T-helper 22 cell (primary cell): ENCODE measurements at places on chromosomes 11 and 22.

DNA sequence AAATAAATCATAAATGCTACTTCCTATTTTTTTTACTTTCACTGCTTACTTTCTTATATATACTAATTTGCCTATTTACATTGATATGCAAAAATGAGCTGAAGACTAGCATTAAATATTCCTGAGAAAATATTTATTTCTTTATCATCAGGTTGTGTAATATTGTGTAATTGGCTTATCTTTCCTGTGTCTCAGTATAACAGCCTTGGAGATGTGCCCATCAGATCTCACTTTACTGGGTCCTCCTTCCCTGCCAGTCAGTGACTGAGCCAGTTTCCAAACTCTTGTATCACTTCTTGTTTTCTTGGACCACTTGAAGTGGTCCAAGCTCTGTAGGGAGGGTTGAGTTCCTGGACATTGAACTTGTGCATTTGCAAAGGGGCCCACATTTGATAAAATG, 900.0 kb downstream of the LUZP2 start:
- no peak for DNase-seq

- DNase-seq: peak; percentile 60
Measured at GRCh38 chr11:61815790-61816735, 740 bp downstream of the FADS1 start.

DNA sequence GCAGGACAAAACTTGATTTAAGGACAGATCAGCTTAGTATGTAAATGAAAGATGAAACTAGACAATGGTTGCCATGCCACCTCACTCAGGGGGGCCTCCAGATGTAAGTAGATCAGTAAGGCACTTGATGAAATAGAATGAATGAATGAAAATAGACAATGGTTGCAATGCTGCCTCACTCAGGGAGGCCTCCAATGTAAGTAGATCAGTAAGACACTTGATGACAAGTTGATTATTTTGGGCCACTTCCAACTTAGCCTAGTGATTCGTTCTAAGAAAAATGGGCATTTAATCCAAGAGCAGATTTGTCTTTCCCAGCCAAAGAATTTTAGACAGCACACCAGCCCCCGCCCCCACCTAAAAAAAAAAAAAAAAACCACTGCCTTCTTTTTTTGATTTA, 19.2 kb upstream of the SLC5A12 start:
- no peak for DNase-seq

- no peak for DNase-seq
Measured at GRCh38 chr11:35305670-35306382, 113.5 kb downstream of the SLC1A2 start.

DNA sequence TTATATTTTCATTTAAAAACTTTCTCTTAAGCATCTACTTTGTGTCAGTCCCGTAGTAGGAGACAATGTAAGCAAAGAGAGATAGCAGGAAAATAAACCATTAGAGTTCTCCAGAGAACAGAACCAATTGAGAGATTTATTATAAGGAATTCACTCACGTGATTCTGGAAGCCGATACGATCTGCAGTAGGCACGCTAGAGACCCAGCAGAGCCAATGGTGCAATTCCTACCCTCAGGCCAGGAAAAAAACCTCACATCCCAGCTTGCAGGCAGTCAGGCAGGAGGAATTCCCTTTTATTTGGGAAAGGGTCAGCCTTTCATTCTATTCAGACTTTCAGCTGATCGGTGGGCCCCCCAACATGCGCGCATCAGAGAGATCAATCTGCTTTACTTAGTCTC, 7.3 kb upstream of the PLEKHA7 start:
- DNase-seq: no peak

DNA sequence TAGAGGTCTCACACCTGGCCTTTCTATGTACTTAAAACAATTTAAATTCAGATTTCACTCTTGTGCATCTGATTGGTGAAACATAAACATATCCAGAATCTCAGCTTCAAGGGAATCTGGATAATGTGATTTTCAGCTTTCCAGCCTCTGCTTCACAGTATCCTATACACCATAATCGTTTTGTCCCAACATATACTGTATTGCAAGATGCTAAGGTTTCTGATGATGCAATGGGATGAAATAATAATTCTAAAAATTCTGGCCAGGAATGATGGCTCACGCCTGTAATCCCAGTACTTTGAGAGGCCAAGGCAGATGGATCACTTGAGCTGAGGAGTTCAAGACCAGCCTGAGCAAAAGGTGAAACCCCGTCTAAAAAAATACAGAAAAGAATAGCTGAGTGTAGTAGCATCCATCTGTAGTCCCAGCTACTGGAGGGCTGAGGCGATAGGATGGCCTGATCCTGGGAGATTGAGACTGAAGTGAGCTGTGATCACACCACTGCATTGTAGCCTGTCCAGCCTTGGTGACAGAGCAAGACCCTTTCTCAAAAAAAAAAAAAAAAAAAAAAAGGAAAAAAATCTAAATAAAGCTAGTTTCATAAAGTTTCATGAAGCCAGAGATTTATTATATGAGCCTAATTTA, 41.0 kb upstream of the CTSC start:
- DNase-seq: no peak

DNA sequence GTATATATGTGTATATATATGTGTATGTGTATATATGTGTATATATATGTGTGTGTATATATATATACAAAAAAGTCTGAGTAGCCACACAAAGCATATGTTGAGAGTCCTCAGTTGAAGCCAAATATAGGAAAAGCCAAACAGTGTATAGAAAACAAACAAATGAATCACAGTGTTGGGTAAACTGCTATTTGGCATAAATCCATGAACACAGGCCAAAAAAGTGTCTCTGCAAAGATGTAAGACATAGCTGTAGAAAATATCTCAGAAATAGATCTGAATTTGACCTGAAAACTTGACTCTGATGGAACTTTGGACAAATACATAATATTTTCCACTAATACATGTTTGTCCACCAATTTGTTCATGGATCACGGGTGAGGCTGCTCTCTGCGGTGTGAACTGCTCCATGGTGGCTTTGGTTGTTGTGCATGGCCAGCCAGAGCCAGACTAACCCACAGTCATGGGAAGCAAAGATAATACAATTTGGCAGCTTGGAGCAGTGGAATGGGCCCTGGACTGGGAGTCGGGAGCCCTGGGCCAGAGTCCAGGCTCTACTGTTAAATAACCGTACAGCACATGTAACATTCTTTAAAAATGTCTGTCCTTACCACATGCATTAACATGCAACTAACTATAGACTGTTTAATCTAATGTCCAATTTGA, 76.9 kb upstream of the EED start:
- no peak for DNase-seq

- no peak for DNase-seq
Measured at GRCh38 chr11:9251311-9251710, 13.8 kb downstream of the DENND5A start.

GRCh38 chr22:46370584-46371291, 35.2 kb downstream of the TRMU start:
- DNase-seq: no peak

DNA sequence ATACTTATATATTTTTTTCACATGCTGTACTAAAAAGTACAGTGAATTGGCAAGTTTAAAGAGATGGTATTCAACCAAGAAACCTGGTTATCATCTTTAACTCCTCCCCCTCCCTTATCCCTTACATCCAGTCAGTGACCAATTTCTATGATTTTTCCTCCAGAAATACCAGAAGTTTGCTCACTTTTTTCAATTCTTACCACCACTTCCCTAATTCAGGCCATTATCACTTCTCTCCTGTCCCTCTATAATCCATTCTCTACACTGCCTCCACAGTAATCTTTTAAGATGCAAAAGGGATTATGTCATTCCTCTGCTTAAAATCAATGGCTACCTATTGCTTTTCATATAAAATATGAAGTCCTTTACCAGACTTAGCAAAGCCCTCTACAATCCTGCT, 62.8 kb downstream of the CEP57 start:
- no peak for DNase-seq

DNA sequence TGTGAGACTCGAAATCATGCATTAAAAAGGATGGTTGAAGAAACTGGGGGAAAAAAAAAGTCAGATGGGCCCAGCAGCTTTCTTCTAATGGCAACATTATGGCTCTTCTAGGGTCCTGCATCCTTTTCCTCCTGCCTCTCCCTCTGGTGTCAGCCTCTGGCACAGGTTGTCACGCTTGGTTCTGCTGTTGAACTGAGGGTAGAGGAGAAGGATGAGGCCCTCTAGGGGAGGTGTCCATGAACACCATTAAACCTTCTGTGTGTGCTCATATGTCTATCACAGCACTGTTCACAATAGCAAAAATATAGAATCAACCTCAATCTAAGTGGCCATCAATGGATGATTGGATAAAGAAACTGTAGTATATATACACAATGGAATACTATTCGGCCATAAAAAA, 36.0 kb downstream of the BUD13 start:
- no peak for DNase-seq

GRCh38 chr11:73137262-73137943, 4.7 kb downstream of the FCHSD2 start:
- DNase-seq: no peak

DNA sequence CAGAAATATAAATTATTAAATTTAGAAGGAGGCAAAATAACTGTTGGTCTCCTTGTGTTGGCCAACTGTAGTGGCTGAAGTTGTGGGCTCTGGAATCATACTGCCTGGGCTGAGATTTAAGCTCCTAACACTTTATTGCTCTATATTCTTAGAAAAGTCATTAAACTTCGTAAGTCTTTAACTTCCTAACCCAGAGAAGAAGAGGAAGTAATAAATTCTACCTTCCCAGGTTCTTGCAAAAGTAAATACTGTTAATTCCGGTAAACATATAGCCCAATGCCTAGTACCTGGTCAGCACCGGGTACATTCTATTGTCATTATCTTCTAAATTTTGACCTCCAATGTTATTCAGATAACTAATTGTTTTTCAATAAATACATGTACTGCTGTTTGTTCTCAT, 4.5 kb downstream of the OR51T1 start:
- DNase-seq: no peak

- no peak for DNase-seq
Measured at GRCh38 chr11:73019449-73019848, 122.7 kb downstream of the FCHSD2 start.

GRCh38 chr11:110797453-110797852, 85.2 kb upstream of the ARHGAP20 start:
- no peak for DNase-seq

- no peak for DNase-seq
Measured at GRCh38 chr11:66692446-66692845, 14.8 kb upstream of the RBM4B start.

DNA sequence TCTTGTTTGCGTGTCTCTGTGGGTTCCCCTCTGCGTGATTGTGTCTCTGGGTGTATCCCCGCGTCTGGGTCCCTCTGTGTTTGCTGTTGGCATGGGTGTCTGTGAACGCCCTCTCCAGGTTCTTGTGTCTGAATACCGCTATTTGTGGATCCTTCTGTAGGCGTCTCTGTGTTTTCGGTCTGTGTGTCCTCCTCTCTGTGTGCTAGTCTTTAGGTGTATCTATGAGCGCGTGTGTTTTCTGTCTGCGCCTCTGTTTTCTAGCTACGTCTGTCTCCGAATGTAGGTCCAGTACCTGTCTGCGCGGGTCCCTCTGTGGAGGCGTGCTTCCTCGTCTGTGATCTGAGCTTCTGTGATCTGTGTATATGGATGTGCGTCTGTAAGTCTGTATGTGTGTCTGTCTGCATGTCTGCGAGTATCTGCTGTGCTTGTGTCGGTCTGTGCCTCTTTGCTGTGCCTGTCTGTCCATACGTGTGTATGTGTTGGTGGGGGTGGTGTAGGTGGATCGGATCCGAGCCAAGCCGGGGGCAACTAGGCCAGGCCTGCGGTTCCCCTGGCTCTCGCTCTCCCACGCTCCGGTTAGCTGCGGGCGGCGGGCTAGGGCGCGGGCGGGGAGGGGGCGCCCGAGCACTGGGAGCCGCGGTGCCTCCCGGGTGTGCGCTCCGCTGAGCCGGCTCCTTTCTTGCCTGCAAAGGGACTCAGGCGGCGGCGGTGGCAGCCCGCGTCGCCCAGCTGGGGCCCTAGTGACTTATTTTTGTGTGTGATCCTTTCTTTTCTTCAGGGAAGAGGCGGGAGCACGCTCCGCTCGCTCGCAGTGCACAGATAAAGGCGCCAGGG, 105.3 kb upstream of the E2F8 start:
- DNase-seq: no peak

- DNase-seq: no peak
Measured at GRCh38 chr22:20530368-20531153, 23.2 kb downstream of the MED15 start.

DNA sequence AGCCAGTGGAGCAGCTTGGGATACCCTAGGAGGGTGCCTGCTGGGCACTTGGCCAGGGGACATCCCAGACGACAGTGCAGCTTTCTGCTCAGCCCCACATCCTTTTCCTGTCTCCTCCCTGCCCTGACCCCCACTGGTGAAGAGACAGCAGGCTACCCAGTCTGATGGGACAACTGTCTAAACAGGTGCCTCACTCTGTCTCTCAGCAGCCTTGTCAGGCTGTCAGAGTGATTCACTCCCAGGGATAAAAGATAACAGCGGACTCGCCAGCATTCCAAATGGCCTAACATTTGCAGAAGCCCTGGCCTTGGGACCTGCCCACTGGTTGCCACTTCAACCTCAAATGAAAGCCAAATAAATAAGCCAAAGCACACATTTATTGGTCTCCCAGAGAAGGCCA, 318.6 kb upstream of the PLET1 start:
- DNase-seq: no peak

- DNase-seq: peak; percentile 77
Measured at GRCh38 chr11:128302425-128303186, 284.8 kb downstream of the ETS1 start.

DNA sequence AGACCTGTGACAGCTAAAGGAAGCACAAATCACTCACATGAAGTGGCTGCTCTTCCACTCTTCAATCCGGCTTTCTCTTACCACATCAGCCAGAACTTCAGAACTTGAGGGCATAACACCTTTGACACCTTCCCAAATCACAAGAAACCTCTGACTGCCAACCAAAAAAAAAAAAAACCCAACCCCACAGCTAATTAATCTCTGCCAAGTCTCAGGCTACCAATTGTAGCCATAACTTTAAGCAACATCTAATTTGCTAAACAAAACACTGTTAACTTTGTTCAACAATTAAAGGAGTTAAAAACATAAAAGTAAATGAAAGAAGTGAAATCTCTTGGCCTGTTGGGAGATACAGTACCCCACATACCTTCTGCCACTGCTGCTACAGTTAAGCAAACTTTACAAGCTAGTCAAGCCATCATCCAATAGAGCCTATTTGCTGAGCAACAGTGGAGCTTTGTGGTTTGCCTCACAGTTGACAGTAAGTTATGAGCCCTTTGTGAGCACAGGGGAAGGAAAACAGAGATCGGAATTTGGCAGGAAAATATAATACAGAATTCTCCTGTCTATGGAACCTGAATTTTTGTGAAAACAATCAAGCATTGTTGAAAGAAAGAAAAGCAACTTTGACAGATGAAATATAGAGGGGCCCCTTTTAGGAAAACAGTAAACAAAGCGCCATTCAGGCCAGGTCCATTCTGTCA, at the start of gene SOX6:
Gene SOX6 (minus strand): TSS at position 490 of the 704 bp plus-strand sequence. CDS start 15,298 bp downstream, outside the sequence.
- no peak for DNase-seq

DNA sequence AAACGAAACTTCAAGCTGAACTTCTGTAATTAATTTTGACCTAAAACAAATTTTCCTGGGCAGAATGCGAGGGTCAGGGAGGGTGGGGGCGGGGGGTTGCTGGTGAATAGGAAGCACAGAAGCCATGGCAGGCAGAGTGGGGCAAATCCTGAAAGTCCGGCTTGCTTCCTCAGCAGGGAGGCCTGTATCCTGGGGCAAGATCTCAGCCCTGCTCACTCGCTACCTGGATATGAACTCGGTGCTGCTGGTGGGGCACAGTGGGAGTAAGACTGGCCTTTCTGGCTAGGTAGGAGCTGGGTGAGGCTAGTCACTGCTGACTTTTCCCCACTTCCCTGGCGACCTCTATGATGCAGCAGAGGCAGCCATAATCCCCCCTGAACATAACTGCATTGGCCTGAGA, 168.9 kb upstream of the CHORDC1 start:
- DNase-seq: no peak
